Right lobe of liver (tissue), 6 donors: ENCODE measurements at places on chromosomes 16 and 17. TPM values are rescaled to one million over a fixed set of nuclear protein-coding genes. Genes with fewer than 3 reads are reported as not detected.

The METRN gene
- total RNA-seq = 43.7 TPM

The CNGB1 gene
- total RNA-seq = not detected

The FOXF1 gene
- total RNA-seq = 1.5 TPM

The VAT1L gene
- not detected for total RNA-seq

The BRICD5 gene
- total RNA-seq = 0.74 TPM

The FNDC8 gene
- total RNA-seq = not detected

The KRT33B gene
- not detected for total RNA-seq

The EPX gene
- total RNA-seq = not detected

The SPECC1 gene
- total RNA-seq = 5.0 TPM

The PRAC2 gene
- not detected for total RNA-seq

The PRSS36 gene
- total RNA-seq = 0.73 TPM

The CHST5 gene
- total RNA-seq = not detected
